ENCODE measurements at places on chromosomes 5 and 9.

DNA sequence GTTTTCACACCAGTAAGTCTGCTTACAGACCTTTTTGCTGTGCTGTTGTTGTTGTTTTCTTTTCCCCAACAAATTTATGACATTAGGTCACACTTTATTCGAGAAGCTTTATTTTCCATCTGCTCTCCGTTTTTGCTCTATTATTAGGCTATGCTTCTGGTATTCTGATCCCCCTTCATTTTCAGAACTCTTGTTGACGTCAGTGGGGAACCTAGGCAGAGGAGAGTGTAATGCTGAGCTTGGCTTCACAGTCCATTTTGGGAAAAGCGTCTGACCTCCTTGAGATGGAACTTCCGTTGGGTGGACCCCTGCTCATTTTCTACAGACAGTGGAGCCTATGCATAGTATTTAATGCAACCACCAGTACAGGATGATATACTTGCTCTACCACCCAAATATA is 387.9 kb upstream of the MEF2C start:
- no peak for DNase-seq

DNA sequence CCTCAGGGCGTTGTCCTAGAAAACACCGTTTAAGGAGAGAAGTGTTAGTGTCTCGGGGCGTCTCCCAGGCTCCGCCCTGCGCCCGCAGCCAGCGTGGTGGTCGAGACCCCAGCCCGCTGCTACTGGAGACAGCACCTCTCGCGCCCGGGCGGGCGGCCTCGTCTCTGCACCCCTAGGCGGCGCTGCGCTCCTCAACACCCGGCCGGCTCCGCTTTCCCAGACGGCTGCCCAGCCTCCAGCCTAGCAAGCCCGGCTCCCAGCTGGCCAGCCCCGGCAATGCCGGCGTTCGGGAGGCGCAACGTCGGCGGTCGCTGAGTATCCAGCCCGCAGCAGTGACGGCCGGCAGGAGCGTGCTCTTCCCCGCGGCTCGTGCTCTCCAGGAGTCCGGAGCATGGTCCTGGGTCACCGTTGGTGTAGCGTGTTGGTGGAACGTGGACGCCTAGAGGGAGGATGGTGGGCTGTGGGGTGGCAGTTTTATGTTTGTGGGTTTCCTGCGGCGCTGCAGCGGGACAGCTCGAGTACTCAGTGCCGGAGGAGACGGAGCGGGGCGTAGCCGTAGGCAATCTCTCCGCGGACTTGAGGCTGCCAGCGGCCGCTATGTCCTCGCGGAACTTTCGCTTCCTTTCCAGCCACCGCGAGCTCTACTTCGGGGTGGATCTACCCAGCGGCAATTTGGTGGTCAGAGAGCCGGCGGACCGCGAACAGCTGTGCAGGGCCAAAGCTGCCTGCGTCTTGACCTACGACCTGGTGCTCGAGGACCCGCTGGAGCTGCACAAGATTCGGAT is 536 bp downstream of the PCDHAC1 start:
- peak; percentile 79 for DNase-seq

GRCh38 chr5:2378976-2379375 is 372.5 kb downstream of the IRX2 start:
- no peak for DNase-seq

GRCh38 chr5:139637438-139638089 is 10.6 kb upstream of the CXXC5 start:
- DNase-seq, result peak; percentile 35

GRCh38 chr5:61969755-61970154 is 336.3 kb upstream of the KIF2A start:
- DNase-seq, result no peak

- DNase-seq, result no peak
Observed at GRCh38 chr9:9492506-9492905, 1120.3 kb downstream of the PTPRD start.

DNA sequence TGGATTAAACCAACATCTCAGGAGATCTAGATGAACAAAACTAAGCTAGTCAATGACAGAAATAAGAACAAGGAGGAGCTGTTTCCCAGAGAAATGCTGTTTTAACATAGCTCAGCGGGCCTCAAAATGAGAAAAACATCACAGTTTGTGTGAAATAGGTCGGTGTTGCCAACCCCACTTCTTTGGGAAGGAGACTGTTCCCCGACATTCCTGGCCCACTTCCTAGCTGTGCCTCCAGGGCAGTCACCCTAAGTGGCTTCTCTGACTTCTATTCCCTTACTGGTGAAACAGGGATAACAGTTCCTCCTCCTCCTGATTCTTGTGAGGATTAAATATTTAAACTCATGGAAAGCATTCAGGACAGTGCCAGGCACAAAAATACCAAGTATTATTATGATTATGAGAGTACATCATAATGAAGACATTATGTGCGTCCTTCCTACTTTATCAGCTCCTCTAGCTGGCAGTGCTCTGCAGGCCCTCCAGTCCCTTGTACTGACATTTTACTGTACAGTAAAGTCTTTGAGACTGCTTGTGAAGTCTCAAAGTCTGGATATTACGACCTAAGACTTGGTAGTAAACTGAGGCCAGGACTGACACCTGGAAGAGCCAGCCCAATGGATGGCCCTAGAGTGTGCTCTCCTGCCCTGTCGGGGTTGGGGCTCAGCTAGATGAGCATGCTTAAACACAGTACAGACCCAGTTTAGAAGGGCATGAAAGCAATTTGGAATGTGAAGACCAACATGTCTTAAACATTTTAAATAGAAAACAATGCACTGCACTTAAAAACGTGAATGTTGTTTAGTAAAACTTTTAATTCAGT is 7.3 kb downstream of the ISCA1 start:
- no peak for DNase-seq

DNA sequence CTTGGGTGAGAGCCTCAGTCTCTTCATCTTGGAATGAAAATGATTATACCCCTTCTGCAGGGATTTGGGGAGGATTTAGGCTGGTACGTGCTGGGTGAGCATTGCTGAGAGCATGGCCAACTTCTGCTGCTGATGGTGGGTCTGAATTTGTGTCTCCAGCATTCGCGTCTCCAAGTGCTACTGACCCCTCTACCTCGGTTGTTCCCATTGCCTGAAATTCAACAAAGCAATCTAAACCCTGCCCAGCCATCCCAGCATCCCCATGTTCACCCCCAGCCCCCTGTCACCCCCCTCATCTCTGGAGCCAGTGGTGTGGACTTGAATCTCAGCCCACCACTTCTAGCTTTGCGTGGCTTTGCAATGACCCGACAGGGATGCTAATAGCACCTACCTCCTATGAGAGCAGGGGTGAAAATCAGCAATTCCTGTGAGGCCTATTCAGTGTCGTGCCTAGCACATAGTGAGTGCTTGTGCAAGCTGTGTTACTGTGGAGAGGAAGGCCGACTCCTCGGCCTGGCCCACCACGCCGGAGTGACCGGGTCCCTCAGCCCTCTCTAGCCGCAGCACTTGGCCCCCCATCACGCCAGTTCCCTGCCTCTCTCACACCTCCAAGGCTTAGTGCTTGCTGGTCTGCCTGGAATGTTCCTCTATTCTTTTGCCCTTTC is 43.4 kb upstream of the SH3PXD2B start:
- no peak for DNase-seq

Measured in NCI-H1105 treated with DMSO at 0.1 percent for 48 hours (cell line).